ENCODE measurements at places on chromosomes 3 and 15.
A peak's percentile ranks its signal among the peaks of the same experiment; 100 is the strongest.

DNA sequence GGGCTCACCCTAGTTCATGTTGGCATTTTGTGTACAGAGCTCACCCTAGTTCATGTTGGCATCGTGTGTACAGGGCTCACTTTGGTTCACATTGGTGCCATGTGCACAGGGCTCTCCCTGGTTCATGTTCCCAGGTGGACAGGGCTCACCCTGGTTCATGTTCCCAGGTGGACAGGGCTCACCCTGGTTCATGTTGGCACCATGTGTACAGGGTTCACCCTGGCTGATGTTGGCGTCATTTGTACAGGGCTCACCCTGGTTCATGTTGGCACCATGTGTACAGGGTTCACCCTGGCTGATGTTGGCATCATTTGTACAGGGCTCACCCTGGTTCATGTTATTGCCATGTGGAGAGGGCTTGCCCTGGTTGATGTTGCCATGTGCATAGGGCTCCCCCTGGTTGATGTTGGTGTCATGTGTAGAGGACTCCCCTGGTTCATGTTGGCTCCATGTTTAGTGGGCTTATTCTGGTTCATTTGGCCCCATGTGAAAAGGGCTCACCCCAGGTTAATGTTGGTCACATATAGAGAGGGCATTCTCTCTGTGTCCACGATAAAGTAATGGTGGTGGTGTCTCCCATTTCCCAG is 31.7 kb upstream of the NR2C2 start:
- peak; percentile 3 for DNase-seq

GRCh38 chr15:100291106-100291505 is 50.7 kb downstream of the ADAMTS17 start:
- no peak for DNase-seq

- DNase-seq: no peak
These were observed 47.8 kb downstream of the KBTBD8 start for GRCh38 chr3:67045711-67046465.

- DNase-seq: no peak
These were observed 32.2 kb downstream of the GOLGA6A start for GRCh38 chr15:74050127-74050526.

DNA sequence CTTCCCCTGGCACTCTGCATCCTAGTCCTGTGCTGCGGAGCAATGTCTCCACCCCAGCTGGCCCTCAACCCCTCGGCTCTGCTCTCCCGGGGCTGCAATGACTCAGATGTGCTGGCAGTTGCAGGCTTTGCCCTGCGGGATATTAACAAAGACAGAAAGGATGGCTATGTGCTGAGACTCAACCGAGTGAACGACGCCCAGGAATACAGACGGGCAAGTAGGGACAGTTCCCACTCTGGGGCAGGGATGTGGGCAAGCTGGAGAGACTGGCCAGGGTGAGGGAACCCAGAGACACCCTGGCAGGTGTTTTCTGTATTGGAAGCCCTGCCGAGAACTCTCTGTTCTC is 247 bp downstream of the FETUB start:
- DNase-seq: no peak

DNA sequence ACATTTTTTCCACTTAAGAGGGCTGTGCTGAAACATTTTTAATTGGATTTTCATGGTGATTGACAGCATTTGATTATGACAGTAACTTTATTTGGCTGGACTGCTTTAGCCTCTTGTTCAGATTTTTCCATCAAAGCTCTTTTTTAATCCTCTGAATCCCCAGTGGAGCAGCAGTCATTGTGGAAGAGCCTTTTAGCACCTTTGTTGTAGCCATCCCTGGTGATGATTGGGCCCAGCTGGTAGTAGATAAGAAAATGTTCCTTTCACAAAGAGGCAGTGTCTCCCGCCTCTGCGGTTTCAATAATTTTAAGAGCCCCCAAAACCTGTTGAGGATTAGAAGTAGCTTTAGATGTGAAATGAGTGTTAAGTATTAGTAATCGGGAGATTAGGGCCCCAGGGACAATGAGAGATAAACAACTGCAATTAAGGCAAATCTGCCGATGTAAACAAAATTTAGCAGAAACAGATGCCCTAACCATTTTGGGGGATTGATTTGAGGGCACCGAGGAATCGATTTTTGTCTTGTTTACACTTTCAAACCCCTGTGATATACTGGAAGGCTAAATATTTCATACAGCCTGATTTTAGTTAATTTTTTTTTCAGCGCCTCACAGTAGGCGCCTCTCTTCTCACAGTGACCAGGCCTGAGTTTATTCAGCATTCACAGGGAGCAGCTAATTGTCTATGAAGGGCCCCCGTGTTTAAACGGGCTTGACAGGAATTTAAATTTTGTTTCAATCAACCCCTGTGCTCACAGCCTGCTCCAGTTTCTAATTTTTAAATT is 43.2 kb upstream of the SKOR1 start:
- no peak for DNase-seq

GRCh38 chr15:68400066-68400456 is 31.9 kb downstream of the ITGA11 start:
- DNase-seq: no peak

DNA sequence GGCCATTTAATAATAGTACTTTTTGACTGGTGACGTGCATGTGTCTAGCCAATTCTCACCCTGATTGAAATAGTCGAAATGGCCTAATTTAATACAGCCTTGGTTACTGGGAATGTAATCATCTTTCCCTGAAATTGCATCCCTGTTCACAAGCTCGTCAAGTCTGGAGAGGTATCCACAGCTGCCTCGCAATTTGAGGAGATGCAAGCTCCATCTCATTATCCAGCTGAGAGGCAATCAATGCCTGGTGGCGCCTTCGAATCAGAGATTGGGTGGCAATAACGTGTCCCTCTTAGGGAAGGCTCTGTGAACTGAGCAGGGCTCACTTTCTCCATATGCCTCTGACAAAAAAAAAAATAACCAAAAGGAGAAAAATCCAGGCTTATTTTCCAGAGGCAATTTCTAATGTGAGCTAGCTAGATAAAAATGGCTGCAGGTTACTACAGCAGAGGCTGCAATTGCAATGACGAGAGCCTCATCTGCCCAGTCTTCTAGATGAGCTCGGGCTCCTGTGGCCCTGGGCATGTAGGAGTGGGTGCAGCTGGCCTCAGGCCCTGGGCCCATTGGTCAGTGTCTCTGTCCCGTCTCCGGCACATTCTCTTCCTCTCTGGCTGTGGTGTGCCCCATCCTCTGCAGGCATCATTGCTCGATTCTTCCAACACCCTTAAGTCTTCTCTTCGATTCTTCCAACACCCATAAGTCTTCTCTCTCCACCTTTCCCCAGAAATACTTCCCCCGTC is 487.5 kb downstream of the GABRG3 start:
- DNase-seq: no peak

DNA sequence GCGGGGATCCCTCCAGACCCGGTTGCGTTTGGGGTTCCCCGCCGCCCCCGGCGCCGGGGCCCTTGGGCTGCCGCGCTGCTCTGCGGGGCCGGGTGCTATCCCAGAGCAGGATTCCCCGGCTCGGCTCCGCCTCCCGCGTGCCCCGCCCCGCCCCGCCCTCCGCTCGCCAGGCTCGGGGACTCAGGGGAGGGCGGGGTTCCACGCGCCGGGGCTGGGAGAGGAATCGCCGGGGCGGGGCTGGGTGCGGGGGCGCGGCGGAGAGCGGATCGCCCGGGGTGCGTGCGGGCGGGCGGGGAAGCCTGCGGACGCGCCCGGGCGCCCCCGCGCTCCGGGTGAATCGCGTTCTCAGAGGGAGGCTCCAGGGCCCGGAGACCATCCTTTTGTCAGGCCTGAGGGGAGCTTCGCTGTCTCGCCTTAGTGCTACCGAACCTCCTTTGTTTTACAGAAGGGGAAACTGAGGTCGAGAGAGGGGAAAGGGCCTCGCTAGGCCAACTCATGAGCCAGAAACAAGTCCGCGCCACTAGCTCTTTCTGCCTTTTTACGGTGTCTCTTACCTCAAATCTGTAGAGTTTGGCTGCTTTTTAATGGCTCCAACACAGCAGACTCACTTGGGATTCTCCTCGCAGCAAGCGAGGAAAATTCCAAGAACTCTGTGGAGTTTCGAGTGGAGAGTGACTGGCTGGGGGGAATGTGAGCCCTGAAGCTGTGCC is at the start of gene TMEM158:
TSS of gene TMEM158 (minus strand) at position 82 of the 710 bp plus-strand sequence. CDS start 260 bp downstream, outside the sequence.
- peak; percentile 65 for DNase-seq

- DNase-seq: peak; percentile 64
These were observed 559 bp downstream of the PKM start for GRCh38 chr15:72230197-72231065.

GRCh38 chr15:99424978-99425656 is 140.7 kb upstream of the MEF2A start:
- peak; percentile 19 for DNase-seq

DNA sequence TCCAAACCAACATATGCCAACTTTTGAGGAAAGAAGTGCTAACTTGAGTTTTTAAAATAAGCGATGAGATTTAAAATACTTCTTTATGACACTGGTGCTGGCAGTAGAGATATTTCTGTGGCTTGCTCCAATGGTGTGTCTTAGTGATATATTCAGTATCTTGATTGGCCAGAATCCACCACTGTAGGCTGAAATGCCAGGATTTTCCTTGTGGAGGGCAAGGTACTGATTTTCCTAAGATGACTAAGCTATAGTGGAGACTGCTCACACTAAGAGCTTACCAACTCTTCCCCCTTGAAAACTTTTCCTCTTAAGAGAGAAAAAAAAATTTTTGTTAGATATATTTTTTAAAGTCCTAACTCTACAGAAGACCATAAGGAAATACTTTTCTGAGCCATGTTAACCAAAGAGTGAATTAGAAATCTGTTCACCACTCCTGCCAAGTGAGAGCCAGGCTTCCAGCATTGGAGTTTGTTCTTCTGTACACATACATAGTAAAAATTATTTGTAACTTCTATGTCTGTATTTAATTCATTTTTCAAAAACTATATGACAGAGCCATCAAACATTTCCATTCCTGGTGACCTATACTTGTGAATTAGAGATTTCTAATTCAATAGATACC is 109.1 kb downstream of the PPP2R3A start:
- DNase-seq: no peak

- no peak for DNase-seq
These were observed 42.5 kb downstream of the IL16 start for GRCh38 chr15:81239190-81239589.

DNA sequence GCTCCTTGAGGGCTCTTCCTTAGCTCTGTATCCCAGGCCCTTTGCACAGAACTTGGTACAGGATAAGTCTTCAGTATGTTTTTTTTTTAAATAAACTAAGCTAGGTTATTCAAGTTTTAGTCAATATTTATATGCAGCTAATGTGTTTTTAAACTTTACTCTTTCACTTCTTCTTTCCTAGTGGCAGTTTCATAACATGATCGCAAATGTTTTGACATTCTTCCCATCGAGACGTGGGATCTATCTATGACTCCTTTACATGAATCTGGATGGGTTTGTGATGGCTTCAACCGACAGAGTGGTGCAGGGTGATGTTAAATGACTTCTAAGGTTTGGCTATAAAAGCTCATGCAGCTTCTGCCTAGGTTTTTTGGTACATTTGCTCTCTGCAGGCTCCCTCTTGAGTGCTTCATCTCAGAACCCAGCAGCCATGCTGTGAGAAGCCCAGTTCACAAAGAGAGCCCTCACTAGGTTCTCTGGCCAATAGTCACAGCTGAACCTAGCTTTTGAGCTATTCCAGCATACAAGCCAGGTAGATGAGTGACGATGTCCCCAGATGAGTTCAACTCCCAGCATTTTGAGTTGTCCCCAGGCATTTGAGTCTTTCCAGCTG is 13.5 kb upstream of the MECOM start:
- DNase-seq: no peak

- no peak for DNase-seq
These were observed 8.5 kb upstream of the MYH15 start for GRCh38 chr3:108518895-108519294.

- DNase-seq: no peak
These were observed 13.1 kb downstream of the PARL start for GRCh38 chr3:183871541-183871940.

DNA sequence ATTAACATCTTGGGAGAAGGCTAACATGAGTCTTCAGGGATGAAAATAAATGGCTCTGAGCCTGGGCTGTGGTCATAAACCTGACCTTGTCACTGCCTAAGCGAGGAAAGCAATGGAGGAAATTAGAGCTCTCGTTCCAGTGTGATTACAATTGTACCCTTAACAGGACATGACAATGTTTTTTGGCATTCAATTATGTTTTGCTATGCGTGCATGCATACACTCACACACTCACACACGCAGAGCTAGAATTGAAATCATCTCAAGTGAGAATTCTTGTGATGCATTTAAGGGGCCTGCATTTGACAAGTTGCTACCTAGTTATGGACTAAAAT is 24.1 kb downstream of the ZNF80 start:
- no peak for DNase-seq

GRCh38 chr3:43238801-43239200 is 47.5 kb upstream of the SNRK start:
- no peak for DNase-seq

- DNase-seq: no peak
These were observed 4.1 kb upstream of the SKOR1 start for GRCh38 chr15:67820992-67821783.

GRCh38 chr3:359672-360071 is 163.1 kb downstream of the CHL1 start:
- no peak for DNase-seq

GRCh38 chr15:51335538-51336410 is 2.6 kb downstream of the CYP19A1 start:
- DNase-seq: no peak

GRCh38 chr15:32020156-32020555 is 10.2 kb upstream of the CHRNA7 start:
- DNase-seq: no peak

Data from effector memory CD4-positive, alpha-beta T cell (primary cell).